Activated T-helper 1 cell treated with anti-CD3 and anti-CD28 coated beads, Interleukin-12 subunit alpha, Interleukin-12 subunit beta, Interleukin-2, Interleukin-4 antibody, amounts not matched to agents 30 ng/mL and 10 ng/mL and 1 ng/mL, durations not matched to agents 14 hours and 24 hours and 36 hours (primary cell): ENCODE measurements at places on chromosomes 1 and 21. TPM values are rescaled to one million over a fixed set of nuclear protein-coding genes. Genes with fewer than 3 reads are reported as not detected.

Gene HECTD3
- 22.2 and 23.5 TPM in 2 replicates for total RNA-seq

Gene MPL
- total RNA-seq, result not detected in 2 replicates

Gene CHIA
- total RNA-seq, result not detected in 2 replicates

Gene KRTAP10-6
- total RNA-seq, result not detected in 2 replicates

Gene JAK1
- total RNA-seq, result 102 TPM in 2 replicates

Gene TDRD5
- total RNA-seq, result not detected in 2 replicates

Gene PRAMEF14
- not detected in 2 replicates for total RNA-seq

Gene RGL1
- 2.7 and 2.8 TPM in 2 replicates for total RNA-seq

Gene EXO1
- total RNA-seq, result 52.2 and 58.0 TPM in 2 replicates

Gene KIAA0040
- total RNA-seq, result 43.8 and 45.6 TPM in 2 replicates

Gene SH3D21
- 7.5 and 8.3 TPM in 2 replicates for total RNA-seq

Gene IL22RA1
- not detected in 2 replicates for total RNA-seq

Gene CD5L
- not detected in 2 replicates for total RNA-seq

Gene SFT2D2
- total RNA-seq, result 71.1 and 76.5 TPM in 2 replicates

Gene PCP4L1
- total RNA-seq, result 0.20 TPM in 1 of 2 replicates, not detected in the other

Gene GJA8
- total RNA-seq, result not detected in 2 replicates

Gene COL8A2
- 0.08 TPM in 1 of 2 replicates, not detected in the other for total RNA-seq

Gene MTARC2
- not detected in 2 replicates for total RNA-seq

Gene SYT14
- not detected in 2 replicates for total RNA-seq

Gene MROH7
- not detected in 2 replicates for total RNA-seq

Gene LCK
- total RNA-seq, result 269 and 281 TPM in 2 replicates

Gene PSRC1
- total RNA-seq, result 3.6 and 5.5 TPM in 2 replicates

Gene HSPA13
- 43.6 and 50.4 TPM in 2 replicates for total RNA-seq

Gene ARHGEF10L
- not detected in 2 replicates for total RNA-seq

Gene LAMB3
- total RNA-seq, result 15.8 and 18.3 TPM in 2 replicates

Gene DNAH14
- 0.02 and 0.18 TPM in 2 replicates for total RNA-seq

Gene C4BPA
- total RNA-seq, result not detected in 2 replicates

Gene TSNAX
- total RNA-seq, result 42.7 and 47.1 TPM in 2 replicates

Gene RHOU
- total RNA-seq, result 0.49 and 0.69 TPM in 2 replicates

Gene HES3
- total RNA-seq, result not detected in 2 replicates

Gene PPM1J
- 0.60 and 1.1 TPM in 2 replicates for total RNA-seq
